ENCODE measurements at places on chromosomes 6 and 20.

GRCh38 chr6:130037207-130037811 lies 18.9 kb downstream of the L3MBTL3 start:
- peak; percentile 6 for DNase-seq

DNA sequence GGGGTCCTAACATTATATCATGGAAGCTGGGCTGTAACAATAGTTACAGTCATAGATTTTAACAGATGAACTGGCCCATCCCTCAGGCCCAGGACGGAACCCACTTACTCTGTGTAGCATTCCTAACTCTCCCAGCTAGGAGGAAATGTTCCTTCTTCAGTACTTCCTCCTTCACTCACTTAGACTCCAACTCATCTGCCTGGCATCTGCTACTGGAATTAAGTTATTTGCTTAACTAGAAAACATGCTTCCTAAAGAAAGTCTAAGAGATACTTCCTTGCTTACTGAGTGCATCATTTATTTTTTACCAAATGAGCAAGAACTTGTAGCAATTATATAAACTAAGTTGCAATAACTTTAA lies 20.5 kb downstream of the GCLC start:
- DNase-seq: no peak

- DNase-seq: no peak
These were observed 121.5 kb upstream of the NEDD9 start for GRCh38 chr6:11353921-11354389.

- DNase-seq: no peak
These were observed 25.7 kb downstream of the FOXC1 start for GRCh38 chr6:1635305-1636010.

DNA sequence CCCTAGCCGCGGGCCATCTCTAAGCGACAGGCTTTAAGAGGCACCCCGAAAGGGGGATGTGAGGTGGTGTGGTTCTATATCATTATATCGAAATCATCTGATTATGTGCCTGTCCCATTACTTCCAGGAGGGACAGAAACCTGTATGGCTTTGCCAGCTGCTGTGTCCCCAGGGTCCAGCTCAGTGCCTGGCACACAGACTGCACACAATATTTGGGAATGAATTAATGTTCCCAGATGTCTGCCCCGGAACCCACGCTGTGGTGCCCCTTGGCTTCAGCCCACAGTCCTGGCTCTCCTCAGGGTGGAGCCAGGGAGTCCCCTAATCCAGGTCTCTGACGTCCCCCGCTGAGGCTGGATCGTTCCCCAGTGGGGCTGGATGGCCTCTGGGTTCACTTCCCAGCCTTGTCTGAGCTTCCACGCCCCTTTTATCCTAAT lies 8.9 kb upstream of the AHCY start:
- DNase-seq: no peak

DNA sequence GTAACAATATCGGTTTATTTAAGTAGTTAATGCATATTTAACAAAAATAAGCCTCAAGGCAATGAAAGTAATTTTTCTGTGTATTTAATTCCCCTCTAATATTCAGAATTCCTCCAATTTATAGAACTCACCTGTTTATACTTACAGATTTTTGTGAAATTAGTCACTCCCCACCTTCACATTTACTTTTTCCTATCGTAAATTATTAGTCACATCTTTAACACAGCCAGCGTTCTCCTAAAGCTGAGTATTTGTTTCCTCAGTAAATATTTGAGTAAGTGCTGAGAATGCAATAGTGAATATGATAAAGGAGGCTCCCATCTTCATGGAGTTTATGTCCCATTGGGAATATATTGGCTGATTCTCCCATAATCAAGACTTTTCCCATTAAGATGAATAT lies 88.0 kb downstream of the SYCP2 start:
- no peak for DNase-seq

DNA sequence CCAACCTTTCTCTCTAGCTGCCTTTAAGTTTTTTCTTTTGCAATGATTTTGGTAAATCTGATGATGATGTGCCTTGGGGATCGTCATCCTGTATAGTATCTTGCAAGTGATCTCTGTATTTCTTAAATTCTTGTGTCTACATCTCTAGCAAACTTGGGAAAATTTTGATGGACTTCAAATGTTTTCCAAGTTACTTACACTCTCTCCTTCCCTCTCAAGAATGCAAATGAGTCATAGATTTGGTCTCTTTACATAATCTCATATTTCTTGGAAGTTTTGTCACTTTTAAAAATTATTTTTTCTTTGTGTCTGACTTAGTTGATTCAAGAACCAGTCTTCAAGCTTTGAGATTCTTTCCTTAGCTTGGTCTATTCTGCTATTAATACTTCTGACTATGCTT lies 176.4 kb downstream of the TBC1D32 start:
- DNase-seq: no peak

DNA sequence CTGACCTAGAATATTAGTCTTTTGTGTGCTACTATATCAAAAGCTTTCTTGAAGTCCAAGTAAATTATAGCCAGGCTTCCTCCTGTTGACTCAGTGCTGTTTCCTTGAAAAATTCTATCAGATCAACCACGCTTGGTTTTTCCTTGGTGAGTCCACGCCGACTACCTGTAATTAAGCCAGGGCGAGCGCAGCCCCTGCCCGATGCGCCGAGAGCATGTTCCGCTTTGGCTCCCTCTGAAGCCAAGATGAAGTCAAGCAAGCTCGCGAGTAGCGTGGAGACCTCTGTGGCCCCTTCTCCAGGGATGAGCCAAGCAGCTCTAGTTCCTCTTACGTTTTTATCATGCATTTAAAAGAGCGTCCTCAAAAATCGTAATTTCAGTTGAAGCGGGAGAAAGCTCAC lies 641.2 kb downstream of the CDH26 start:
- no peak for DNase-seq

- no peak for DNase-seq
These were observed 7.9 kb upstream of the MYT1 start for GRCh38 chr20:64156136-64156885.

- no peak for DNase-seq
These were observed 14.5 kb downstream of the TFAP2A start for GRCh38 chr6:10400330-10400729.

DNA sequence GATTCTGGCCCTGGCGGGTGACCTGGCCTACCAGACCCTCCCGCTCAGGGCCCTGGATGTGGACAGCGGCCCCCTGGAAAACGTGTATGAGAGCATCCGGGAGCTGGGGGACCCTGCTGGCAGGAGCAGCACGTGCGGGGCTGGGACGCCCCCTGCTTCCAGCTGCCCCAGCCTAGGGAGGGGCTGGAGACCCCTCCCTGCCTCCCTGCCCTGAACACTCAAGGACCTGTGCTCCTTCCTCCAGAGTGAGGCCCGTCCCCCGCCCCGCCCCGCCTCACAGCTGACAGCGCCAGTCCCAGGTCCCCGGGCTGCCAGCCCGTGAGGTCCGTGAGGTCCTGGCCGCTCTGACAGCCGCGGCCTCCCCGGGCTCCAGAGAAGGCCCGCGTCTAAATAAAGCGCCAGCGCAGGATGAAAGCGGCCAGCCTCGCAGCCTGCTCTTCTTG lies 868 bp upstream of the SLC2A4RG start:
- DNase-seq: no peak

DNA sequence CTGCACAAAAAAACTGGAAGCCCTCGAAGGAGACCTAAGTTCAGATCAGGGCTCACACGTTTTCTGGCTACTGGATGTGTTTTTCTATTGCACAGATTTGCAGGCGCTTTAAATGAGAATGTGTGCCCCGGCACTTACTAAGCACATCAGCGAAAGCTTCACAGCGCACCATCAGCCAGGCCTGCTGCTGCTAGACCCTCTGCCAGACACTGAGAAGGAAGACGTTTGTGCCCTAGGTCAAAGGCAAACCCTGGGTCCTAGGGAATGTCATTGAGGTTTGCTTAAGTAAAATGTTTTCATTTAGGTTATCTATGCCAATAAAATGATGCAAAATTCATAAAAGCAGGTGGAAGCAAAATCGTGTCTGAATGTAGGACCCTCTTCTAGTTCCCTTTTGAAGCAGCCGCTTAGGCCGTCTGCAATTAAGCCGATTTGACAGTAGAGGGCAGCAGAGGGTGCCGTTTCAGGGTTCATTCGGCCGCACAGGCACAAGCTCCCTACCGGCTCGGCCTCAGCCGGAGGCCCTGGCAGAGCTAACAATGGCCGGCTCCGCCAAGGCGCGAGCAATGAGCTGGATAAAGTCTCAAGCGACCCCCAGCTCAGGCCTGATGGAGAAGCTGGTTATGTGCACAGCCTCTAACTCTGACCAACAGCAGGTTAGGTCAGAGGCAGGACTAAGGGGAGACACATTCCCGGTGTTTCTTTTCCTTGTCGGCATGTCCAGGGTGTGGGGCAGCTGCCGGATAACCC lies 107.2 kb upstream of the FOXA2 start:
- DNase-seq: peak; percentile 31

DNA sequence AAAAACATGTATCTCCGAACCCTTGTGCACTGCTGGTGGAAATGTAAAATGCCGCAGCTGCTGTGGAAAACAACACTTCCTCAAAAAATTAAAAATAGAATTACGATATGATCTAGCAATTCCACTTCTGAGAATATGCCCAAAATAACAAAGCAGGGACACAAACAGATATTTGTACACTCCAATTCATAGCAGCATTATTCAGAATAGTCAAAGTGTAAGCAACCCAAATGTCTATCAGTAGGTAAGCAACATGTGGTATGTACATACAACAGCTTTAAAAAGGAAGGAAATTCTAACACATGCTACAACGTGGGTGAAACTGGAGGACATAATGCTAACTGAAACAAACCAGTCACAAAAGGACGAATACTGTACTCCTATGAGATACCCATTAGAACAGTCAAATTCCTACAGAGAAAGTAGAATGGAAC lies 5.7 kb upstream of the RAB5IF start:
- peak; percentile 74 for DNase-seq

Measured in KG1 (cell line).